ENCODE measurements at places on chromosomes 11 and 22.
A peak's percentile ranks its signal among the peaks of the same experiment; 100 is the strongest.

- DNase-seq, result no peak
These were observed 6.4 kb downstream of the MYEOV start for GRCh38 chr11:69300120-69301060.

DNA sequence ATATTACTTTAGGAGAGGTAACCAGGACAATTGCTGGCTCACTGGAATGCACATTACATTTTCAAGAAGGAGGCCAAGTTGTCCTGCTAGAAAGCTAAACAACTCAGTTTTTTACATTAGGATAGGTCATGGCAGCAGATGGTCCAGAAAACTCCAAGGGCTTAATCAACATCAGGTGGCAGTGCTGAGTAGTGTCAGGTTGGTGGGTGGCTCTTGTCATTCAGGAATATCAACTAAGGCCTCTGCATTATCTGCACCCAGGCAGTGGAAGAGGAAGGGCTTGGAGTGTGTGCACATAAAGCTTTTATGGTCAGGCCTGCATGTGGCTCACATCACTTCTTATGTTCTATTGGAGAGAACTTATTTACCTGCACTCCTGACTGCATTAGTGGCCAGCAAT is 32.2 kb upstream of the OR4B1 start:
- no peak for DNase-seq

GRCh38 chr22:36860821-36861659 is at the start of gene NCF4:
Gene NCF4, plus strand, starts transcription at chr22:36861006. Its CDS starts 166 bp downstream, at chr22:36861172.
- DNase-seq, result peak; percentile 76

GRCh38 chr11:70509476-70509875 is 111.1 kb downstream of the CTTN start:
- DNase-seq, result no peak

GRCh38 chr11:1628506-1629325 is 859 bp upstream of the KRTAP5-5 start:
- peak; percentile 63 for DNase-seq

- no peak for DNase-seq
These were observed 110.0 kb downstream of the TP53I11 start for GRCh38 chr11:44840521-44841251.

DNA sequence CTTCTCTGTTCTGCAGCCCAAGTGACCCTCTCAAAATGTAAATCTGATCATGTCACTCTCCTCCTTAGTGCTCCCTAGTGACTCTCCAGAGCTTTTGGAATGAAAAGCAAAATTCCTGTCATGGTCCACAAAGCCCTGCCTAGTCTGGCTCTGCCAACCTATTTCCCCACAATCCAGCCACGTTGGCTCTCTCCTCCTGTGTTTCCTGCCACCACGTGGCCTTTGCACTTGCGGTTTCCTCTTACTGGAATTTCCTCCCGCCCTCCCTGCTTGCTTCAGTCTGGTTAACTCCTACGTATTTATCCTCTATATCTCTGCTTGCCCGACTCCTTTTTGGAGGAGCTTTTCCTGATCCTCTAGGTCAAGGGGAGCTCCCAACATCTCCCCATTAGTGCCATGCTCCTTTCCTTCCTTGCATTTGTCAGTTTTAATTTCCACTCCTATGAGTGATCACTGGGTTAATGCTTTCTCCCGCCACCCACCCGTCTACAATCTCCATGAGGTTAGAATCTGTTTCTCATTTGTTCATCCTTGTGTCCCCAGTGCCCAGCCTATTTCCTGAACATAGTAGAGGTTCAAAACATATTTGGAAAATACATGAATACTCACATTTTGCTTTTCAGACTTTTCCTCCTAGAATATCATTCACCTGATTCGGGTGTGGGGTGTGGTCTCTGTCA is 11.5 kb downstream of the NNMT start:
- DNase-seq, result no peak

DNA sequence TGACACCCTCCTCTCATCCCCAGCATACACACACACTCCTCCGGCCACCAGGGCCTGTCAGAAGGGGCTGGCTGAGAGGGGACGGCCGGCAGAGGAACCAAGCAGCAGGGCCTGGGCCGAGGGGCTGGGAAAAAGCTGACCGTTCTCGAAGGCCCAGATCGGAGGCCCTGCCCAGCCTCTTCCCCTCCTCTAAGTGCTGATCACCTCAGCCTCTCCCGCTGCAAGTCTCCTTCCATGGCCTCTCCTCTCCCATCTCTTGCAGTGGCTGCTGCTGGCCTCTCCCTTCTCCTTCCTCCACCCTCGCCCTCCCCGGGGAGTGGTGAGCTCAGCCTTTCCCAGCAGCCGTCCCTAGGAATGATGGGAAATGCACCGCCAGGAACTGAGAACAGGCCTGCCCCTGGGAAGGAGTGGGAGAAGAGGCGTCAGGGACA is 39.6 kb downstream of the ARRB1 start:
- no peak for DNase-seq

DNA sequence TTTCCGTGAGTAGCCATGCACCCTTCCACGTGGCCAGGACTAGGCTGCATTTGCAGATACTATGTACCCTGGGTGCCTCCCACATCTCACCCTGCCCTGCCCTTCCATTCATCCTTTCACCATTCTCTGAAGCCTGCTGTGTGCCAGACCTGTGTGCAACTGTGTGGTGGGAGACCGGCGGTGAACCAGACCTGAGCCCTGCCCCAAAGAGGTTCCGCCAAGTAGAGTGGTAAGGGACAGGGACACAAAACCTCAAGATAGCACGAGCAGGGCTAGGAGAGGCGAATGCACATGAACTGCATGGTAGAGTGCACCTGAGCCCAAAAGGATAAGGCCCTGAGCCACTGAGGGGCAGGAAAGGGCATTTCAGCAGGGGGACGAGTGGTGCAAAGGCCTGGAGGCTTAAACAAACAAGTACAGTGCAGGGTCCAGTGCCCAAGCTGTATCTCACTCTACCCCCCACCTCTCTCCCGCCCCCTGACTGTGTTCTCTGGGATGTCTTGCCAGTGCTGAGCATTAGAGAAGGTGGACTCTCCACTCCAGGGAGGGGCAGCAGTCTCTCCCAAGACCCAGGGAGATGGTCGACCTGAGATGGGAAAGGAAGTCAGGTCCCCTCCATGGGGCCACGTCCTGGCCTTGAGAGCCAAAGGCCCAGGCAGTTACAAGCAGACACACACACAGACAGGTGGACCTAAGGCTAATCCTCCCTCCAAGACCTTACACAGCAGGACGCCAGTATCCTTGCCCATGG is 14.1 kb upstream of the ARAP1 start:
- no peak for DNase-seq

All from activated CD4-positive, alpha-beta memory T cell treated with anti-CD3 and anti-CD28 coated beads, Interleukin-2, amount 10 ng/mL, durations not matched to agents 7 days and 5 days (primary cell).